ENCODE measurements at places on chromosomes 2 and 18.

- DNase-seq: no peak
These were observed 14.1 kb upstream of the CASP8 start for GRCh38 chr2:201246280-201246679.

GRCh38 chr2:183799761-183800160, 675.5 kb downstream of the NUP35 start:
- no peak for DNase-seq

DNA sequence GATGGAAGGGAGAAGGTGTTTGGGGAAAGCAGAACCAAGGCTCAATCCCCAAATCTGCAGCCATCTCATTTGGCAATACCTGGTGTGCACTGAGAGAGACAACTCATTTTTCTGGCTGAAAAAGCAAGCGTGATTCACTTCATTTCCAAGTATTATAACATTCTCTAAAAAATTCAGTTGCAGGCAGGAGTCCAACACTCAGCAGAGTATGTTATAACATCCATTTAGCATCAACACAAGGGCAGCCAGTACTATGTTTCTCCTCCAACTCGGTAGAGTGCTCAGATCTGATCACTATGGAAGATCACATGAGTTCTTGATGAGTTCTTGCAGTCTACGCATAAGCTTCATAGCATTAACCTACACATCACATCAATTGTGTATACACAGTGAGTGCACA, 99.4 kb upstream of the PID1 start:
- DNase-seq: no peak

DNA sequence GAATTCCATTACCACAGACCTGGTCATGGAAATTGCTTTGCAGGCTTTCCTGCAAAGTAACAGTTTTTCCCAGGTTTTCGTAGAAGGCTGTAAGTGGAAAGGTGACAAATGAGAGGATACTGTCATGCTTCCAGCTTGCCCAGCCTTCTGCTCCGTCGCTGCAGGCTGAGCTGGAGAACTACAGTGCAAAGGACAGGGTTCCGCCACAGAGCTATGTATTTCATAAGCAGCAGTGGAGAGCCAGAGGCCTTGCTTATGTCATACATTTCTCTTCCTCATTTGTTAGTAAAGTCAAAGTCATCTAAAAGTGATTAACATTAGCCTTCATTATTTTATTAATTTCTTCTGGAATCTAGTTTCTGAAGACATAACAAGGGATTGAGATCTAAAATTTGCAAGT, 72.9 kb upstream of the RBM44 start:
- no peak for DNase-seq

GRCh38 chr18:47036298-47036874, 965 bp upstream of the ELOA2 start:
- no peak for DNase-seq

GRCh38 chr2:45180033-45180746, 170.9 kb upstream of the SIX2 start:
- no peak for DNase-seq

- peak; percentile 87 for DNase-seq
These were observed 223.7 kb downstream of the CYP26B1 start for GRCh38 chr2:71923887-71924533.

- no peak for DNase-seq
These were observed 4.8 kb downstream of the RESP18 start for GRCh38 chr2:219327719-219328118.

GRCh38 chr2:98127229-98127989, 40.4 kb downstream of the VWA3B start:
- DNase-seq: no peak

GRCh38 chr2:241645056-241645914, 7.8 kb downstream of the ATG4B start:
- no peak for DNase-seq

DNA sequence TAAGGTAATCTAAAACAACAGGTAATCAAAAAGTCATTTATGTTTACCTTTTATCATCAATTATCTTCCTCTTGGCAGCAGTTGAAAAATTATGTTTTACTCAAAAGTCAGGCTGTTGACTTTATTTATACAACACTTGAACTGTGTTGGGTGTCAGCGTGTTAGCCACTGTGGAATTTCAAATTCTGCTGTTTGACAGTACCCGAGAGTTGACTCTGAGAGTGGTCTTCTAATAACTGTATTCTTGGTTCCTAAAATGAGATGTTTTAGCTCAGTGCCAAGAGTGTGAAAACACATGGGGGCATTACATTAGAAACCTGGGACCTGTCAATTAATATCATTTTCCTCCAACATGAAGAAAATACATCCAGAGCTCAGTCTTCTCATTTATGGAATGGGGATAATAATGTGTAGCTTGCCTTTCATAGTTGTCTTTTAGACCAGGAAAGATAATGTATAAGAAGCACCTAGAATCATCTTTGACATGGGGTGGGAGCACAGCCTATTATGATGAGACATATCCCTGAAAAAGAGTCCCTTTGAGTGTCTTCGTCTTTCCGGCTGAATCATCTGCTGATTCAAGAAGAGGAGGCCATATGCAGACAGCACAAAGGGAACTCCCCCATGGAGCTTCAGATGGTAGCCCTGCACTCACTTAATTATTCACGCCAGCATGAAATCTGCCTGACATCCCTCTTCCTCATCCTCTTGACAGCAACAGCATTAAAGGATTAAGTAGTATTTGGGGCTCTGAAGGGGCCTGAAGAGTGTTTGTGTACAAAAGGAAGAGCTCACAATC, 89.1 kb downstream of the AFF3 start:
- DNase-seq: no peak

- no peak for DNase-seq
These were observed 77.1 kb downstream of the HS1BP3 start for GRCh38 chr2:20573620-20574422.

- no peak for DNase-seq
These were observed 118.1 kb upstream of the FN1 start for GRCh38 chr2:215553946-215554345.

DNA sequence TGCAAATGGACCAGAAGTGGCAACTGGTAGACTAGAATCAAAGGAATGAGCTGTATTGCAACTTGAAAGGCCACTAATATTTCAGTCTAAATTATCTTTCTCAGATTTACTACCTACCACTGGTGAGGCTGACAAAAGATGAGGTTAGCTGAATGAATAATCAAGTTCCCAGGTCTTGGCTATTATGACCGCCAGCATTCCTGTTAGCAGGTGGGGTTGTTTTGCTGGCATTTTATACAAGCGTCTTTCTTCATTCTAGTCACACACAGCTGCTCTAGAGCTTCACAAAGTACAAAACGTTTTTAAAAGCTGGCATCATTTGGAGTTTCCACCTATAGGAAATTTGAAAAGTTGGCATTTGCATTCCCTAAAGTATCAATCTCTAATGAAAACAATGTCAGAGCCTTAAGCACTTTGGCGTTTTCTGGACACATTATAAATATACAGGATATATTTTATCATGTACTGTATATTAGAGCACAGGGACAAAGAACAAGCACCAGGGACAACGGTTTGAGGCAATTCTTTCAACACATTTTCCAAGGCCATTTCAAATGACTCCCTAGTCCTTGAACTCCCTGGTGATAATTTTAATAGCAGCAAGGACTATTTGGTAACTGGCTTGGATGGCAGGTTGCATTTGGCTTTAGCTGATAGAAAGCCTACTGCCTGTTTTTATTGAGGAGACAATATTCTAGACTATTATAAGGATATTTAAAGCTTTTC, 410.2 kb upstream of the CHST9 start:
- no peak for DNase-seq

GRCh38 chr2:118091631-118092030, 3.4 kb downstream of the INSIG2 start:
- DNase-seq: no peak

DNA sequence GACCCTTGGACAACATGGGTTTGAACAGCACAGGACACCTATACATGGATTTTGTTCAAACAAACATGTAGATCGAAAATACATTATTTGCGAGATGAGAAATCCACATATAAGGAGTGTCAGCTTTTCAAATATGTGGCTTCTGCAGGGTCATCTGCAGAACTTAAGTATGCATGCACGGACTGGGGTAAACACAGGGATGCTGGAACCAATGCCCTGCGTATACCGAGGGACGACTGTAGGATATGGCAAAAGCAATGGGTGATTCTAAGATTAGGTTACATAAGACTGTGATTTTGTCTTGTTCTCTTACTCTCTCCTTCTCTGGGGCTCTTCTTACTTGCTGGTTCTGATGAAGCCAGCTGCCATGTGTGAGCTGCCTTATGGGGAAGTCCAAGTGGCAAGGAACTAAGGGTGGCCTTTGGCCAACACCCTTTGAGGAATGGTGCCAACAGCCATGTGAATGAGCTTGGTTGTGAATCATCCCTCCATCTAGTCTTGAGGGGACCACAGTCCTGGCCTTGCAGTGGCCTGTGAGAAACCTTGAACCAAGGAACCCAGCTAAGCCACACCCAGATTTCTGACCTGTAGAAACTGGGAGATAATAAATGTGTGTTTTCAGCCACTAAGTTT, 66.5 kb downstream of the EVA1A start:
- no peak for DNase-seq

- DNase-seq: no peak
These were observed 72.3 kb upstream of the NFATC1 start for GRCh38 chr18:79323471-79323870.

DNA sequence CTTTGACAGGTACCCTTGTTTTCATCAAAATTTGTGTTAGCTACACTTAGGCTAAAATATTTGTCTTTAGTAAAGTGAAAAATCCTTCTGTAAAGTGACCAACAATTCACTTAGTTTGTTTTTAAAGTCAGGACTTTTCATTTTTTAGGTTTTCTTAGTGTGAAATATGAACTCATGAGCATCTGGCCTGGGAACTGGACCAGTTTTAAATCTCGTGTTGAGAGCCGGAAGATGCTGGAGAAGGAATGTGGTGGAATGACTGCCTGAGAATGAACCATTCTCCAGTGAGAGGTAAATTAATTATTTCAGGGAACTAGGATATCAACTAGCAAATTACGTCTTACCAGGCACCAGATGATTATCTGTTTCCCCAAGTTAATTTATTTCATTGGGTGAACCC, 305.7 kb downstream of the AGPS start:
- no peak for DNase-seq

DNA sequence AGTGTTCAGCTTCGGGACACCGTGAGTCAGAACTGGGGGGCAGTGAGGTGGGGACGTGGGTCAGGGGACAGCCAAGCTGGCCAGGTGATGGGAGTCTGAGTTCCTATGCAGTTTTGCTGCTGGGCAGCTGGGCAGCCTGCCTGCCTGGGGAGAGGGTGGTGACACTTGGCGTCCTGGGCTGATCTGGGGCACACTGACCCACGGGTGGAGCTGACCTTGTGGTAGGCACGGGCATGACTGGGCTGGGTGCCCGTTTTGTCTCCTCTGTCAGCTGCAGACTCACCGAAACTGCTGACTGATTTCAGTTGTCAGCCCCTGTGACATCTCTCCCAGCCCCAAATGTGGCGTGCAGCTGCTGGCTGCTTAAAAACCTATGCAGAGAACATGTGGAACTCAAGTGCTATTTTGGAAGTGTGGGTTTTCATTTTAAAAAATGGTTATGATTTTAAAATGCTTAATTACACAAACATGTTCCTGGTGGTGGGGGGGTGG, 32.6 kb upstream of the E2F6 start:
- DNase-seq: no peak

DNA sequence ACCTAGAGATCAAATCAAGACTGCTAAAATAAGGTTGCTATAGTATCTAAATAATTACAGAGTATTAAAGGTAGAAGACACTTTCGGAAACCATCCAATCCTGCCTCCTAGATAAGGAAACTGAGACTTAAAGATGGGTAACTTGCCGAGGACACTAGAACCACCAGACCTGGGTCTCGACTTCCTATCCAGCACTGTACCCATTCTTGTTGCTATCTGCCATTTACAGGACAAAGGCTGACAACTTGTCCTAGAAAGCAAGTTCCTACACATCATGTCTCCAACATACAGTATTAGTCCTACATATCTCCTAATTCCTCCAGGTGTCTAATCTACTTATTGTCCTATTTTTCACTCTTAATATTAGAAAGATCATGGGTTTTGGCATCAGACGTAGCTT, 37.7 kb downstream of the TRAK2 start:
- DNase-seq: no peak

DNA sequence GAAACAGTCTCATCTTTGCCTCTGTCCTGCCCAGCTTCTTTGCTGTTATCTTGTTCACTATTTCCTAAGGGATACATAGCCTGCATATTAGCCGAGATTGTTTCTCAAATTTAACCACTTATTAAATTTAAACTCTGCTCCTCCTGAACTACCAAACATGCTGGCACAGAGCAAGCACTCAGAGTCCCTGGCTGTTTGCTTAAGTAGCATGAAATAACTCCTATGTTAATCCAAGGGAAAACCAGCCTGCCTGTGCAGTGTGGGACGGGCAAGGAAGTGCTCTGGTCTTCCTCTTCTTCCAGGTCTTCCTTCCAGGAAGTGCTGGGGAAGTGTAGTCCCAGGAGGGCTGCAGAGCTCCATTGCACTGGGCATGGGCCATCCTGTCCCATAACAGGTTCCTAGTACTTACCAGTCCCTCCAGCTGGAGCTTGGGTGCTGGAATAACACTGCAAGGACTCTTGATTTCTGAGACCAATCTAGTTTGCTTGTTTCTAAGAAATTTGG, 95.9 kb upstream of the IL1R2 start:
- no peak for DNase-seq

- no peak for DNase-seq
These were observed 1040.3 kb downstream of the SOCS6 start for GRCh38 chr18:71329114-71329513.

GRCh38 chr2:98736464-98736889, 5.5 kb upstream of the MGAT4A start:
- no peak for DNase-seq

DNA sequence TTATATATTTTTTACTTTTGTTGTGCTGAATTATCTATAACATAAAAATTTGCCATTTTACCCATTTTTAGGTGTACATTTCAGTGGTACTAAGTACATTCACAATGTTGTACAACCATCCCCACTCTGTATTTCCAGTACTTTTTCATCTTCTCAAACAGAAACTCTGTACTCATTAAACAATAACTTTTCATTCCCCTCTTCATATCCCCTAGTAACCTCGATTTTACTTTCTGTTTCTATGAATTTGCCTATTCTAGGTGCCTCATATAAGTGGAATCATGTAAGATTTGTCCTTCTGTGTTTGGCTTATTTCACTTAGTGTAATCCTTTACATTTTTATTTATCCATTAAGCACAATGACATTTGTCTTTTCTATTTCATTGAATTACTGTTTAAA, 51.3 kb downstream of the GTF2A1L start:
- DNase-seq: no peak

- DNase-seq: no peak
These were observed 42.9 kb downstream of the FSHR start for GRCh38 chr2:49111456-49111855.

GRCh38 chr18:51098082-51098481, 68.1 kb downstream of the SMAD4 start:
- DNase-seq: no peak

GRCh38 chr2:65212115-65212514, 15.5 kb upstream of the ACTR2 start:
- DNase-seq: no peak

DNA sequence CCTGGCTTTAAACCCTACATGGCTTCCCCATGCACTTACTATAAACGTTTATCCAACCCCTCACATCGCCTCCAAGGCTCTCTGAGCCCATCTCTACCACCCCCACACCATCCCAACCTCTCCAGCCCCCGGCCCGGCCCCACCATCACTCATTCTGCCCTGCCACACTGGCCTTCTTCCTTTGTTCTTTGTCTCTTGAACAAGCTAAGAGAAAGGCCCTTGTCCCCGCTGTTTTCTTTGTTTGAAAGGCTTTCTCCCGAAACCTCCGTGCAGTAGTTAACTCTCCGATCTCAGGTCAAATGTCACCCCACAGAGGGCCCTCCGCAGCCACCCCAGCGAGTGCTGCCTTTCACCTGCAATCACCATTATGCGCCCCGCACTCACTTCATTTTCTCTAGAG, 100.4 kb downstream of the AFF3 start:
- no peak for DNase-seq

Measured in vagina (tissue), 2 donors.